H9 (cell line): ENCODE measurements at places on chromosomes 7 and 10. TPM values are rescaled to one million over a fixed set of nuclear protein-coding genes. Genes with fewer than 3 reads are reported as not detected.

The TFPI2 gene
- total RNA-seq, result 3.8 and 4.4 TPM in 2 replicates

- no peak overlapping the region for H3K4me3 ChIP-seq
- H3K27me3 ChIP-seq, result no peaks in the 10 kb centered on the region
- H3K4me1 ChIP-seq, result no peaks in the 10 kb centered on the region
- no peaks in the 10 kb centered on the region for H3K36me3 ChIP-seq
- no peak overlapping the region for H3K27ac ChIP-seq
Measured at GRCh38 chr10:115948465-115948864, 324.5 kb downstream of the GFRA1 start.

DNA sequence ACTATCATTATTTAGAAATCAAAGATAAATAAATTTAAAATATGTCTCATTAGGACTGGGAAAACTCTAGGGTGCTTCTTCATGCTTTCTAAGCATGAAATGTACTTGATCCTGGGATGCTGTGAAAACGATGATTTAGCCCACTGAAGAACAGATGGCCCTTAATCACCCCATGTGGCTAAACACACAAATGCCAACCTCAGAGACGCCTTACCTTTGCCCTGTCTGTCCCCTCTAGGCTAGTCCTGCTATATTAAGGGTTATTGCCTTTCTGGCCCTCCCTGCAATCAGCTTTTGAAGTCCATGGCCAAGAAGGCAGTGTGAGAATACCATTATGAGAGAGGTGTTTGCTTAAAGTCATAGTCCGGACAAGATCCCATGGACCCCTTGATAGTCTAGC lies 217.2 kb downstream of the TWIST1 start:
- H3K4me3 ChIP-seq, result no peak overlapping the region
- DNase-seq, result no peak
- no peaks in the 10 kb centered on the region for H3K27me3 ChIP-seq
- H3K36me3 ChIP-seq, result no peaks in the 10 kb centered on the region

- no peaks in the 10 kb centered on the region for H3K27me3 ChIP-seq
- no peak overlapping the region for H3K4me3 ChIP-seq
- H3K36me3 ChIP-seq, result no peaks in the 10 kb centered on the region
- no peak overlapping the region for H3K27ac ChIP-seq
- DNase-seq, result no peak
Measured at GRCh38 chr7:83271212-83272099, 108.8 kb upstream of the PCLO start.

The EMX2 gene
- not detected in 2 replicates for total RNA-seq

The UBN2 gene
- total RNA-seq, result 26.3 and 27.6 TPM in 2 replicates
